CD4-positive, alpha-beta T cell treated with Interleukin-10 for 1 hour (primary cell): ENCODE measurements at places on chromosomes 4 and X.

GRCh38 chr4:55256787-55257186, 89.3 kb upstream of the SRD5A3 start:
- DNase-seq: no peak

GRCh38 chr4:39043058-39043860, 11.1 kb upstream of the TMEM156 start:
- DNase-seq: no peak

- DNase-seq: no peak
Observed at GRCh38 chr4:77843628-77844027, 19.0 kb upstream of the MRPL1 start.

- DNase-seq: no peak
Observed at GRCh38 chr4:39883646-39884045, 94.1 kb downstream of the PDS5A start.

GRCh38 chr4:108345862-108346817, 177.4 kb upstream of the LEF1 start:
- DNase-seq: no peak

DNA sequence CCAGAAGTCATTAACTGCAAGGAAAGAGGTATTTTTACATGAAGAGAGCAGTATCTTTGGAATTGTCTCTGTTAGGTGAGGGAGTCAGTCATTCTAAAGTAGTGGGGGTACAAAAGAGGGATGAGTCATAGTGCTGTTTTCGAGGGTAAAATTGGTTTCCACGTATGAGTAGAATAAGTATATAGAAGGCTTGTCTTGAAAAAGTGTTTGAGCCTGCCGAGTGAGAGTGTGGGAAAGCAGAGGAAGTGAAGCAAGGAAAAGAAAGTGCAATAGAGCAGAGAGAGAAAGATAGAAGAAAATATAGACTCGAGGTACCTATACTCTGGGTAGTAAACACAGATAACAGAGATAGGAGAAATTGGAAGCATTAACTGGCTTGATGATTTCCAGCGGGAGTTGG, 696.4 kb downstream of the DMD start:
- DNase-seq: no peak

GRCh38 chrX:39288592-39288991, 487.3 kb downstream of the MID1IP1 start:
- DNase-seq: no peak

GRCh38 chrX:10502961-10503360, 117.4 kb downstream of the MID1 start:
- no peak for DNase-seq

DNA sequence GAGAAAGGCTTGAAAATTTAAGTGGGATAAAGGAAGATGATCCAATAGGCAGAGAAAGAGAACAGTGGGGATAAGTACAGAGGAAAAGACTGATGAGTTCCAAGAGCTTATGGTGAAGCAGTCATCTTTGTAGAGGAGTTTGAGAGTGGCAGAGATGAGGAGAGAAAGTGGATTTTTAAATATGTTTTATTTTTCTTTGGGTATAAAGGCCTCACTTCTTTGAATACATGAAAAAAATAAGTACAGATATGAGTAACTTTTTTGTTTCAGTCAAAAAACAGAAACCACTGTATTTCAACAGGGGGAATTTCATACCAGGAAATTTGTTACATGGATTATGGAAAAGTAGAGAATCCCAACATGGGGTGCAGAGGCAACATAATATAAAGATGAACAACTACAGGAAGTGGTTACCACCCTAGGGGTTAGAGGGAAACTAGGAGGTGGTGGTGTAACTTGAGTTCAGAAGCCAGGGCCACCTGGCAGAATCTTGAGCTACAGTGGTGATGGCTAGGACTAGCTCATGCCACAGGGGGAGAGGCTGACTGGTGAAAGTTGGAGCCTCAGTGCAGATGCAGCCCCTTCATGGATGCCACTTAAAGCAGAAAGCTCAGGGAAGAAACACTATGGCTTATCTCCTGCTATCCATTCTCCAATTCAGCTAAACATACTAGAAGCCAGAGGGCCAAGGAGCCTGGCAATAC, 3.4 kb upstream of the CYBB start:
- no peak for DNase-seq

GRCh38 chrX:49191574-49192011, 5.4 kb upstream of the PRICKLE3 start:
- no peak for DNase-seq

DNA sequence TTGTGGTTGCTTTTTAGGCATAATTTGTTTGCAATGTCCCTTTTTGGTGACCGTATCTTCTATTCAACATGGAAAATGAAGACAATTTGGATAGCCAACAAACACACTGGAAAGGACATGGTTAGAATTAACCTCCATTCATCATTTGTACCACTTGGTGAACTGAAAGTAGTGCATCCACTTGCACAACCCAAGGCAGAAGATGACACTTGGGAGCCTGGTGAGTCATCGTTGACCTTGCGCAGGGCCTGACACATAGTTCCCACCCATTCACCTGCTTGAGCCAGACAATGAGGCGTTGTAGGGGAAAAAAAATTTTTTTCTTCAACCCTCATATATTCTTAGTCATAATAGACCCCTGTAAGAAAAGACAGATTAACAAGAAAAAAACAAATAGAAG, 32.4 kb downstream of the EGF start:
- DNase-seq: no peak

GRCh38 chrX:150899191-150899757, 806 bp upstream of the CD99L2 start:
- peak; percentile 24 for DNase-seq

GRCh38 chr4:151951671-151952050, 190.9 kb upstream of the GATB start:
- DNase-seq: no peak

DNA sequence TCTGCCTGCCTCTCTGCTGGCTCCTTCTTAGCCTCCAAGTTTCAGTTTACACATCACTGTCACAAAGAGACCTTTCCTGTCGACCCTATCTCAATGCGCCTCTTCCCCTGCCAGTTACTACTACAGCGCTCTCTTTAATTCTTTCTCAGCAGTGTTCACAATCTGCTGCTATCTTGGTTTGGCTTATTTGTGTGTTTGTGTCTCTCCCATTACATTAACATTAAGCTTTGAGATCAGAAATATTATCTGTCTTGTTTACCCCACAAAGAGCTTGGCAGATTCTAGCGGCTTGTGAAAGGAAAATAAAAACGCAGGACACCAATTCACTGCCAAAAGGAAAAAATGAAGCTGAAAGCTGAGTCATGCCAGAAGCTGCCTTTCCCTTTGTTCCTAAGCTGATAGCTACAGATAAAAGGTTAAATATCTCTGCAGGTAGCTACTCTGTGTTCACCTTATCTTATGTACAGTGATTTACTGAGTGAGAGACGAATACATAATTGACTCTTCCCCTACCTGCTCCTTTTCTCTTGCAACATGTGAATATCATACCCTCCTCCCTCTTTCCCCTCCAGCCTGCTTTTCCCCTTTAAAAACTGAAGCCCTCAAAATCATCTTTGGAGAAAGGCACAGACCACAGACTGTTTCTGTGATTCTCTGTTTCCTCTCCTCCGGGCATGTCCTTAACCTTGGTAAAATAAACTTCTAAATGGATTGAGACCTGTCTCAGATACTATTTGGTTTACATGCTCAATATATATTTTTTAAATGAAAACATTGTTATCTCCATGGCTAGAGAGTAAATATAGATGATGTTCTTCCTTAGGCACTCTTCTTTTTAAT, 19.3 kb upstream of the SLC9A7 start:
- DNase-seq: no peak

GRCh38 chr4:109622626-109623025, 62.6 kb downstream of the MCUB start:
- DNase-seq: no peak

- DNase-seq: peak; percentile 84
Observed at GRCh38 chrX:48957477-48957826, at the start of gene OTUD5. Gene OTUD5, minus strand, starts transcription at chrX:48957607. Its CDS starts 37 bp downstream, at chrX:48957570.

DNA sequence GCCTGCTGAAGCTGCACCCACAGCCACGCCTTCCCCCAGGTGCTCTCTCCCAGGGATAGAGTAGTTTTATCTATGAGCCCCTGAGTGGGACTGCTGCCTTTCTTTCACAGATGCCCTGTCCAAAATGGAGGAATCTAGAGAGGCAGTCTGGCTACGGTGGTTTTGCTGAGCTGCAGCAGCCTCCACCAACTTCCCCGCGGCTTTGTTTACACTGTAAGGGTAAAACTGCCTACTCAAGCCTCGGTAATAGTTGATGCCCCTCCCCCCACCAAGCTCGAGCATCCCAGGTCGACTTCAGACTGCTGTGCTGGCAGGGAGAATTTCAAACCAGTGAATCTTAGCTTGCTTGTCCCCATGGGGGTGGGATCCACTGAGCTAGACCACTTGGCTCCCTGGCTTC, 84.5 kb downstream of the PRKG2 start:
- no peak for DNase-seq

DNA sequence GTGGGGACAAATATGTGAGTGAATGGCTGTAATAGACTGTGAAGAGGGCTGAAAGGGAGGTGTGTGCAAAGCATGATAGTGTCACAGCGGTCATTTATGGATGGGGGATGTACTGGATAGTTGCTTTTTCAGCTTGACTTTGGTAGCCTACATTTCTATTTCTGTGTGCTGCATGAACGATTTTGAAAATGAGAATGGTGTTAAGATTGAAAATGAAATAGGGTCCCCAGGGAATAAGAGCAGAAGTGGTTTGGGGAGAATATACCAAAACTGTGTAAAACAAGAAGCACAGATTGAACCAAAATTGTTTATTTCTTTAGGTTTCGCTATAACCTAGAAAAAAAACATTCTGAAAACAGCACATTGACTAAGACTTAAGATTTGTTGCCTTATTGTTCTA, 58.8 kb upstream of the CLNK start:
- DNase-seq: no peak

- DNase-seq: peak; percentile 53
Observed at GRCh38 chrX:154717824-154718223, 33.1 kb downstream of the GAB3 start.

GRCh38 chr4:15740764-15741404, 37.2 kb upstream of the CD38 start:
- no peak for DNase-seq

DNA sequence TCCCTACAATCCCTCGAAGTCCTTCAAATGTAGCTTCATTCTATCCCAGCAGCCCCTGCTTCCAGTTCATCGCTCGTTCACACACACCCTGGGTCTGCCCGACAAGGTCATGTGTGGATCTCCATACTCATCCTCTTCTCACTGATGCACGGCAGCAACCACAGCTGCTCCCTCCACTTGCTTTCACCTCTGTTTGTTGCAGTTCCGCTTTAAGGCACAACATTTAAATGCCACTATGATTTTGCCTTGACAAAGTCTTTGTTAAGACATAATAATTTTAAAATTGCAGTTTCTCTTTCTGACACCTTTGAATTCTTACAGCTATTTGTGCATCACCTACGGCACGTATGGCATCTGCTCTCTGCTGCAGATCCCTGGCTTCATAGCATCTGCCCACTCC, 1.8 kb downstream of the ODAPH start:
- DNase-seq: no peak

- DNase-seq: peak; percentile 6
Observed at GRCh38 chr4:74624351-74625151, 169.8 kb downstream of the BTC start.

GRCh38 chrX:117895418-117895817, 221.2 kb downstream of the KLHL13 start:
- no peak for DNase-seq

GRCh38 chr4:57443787-57444186, 333.6 kb upstream of the IGFBP7 start:
- no peak for DNase-seq

DNA sequence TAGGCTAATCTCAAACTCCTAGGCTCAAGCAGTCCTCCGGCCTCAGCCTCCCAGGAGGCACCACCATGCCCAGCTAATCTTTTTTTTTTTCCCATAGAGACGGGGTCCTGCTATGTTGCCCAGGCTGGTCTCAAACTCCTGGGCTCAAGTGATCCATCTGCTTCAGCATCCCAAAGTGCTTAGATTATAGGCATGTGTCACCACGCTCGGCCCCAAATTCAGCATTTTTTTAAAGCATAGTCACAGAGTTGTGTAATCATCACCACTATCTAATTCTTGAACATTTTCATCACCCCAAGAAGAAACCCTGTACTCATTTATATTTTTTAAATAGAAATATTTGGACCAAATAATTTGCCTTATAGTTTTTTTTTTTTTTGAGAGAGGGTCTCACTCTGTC, 10.3 kb downstream of the CENPI start:
- no peak for DNase-seq

DNA sequence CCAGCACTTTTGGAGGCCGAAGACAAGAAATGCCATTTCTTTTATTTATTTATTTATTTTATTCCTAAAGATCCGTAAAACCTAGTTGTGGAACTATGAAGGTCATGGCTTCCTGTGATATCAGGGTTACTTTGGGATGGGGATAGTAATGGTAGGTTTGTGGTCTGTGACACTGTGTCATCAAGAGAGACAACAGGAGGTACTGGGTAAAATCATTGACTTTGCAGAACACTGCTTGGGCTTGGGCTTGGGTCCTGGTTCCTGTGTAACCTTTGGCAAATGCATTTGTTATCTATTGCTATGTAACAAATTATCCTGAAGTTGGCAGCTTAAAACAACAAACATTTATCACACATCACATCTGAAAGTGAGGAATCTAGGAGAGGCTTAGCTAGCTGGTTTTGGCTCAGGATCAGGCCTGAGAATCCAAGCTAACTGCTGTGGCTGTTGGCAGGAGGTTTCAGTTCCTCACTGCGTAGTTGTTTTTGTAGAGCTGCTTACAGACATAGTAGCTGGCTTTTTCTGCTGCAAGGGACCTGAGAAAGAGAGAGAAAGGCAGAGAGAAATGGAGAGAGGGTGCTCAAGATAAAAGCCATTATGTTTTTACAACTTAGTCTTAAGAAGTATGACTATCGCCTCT, 576.4 kb upstream of the SLIT2 start:
- no peak for DNase-seq

- DNase-seq: no peak
Observed at GRCh38 chrX:133538148-133538547, 122.9 kb upstream of the GPC4 start.

DNA sequence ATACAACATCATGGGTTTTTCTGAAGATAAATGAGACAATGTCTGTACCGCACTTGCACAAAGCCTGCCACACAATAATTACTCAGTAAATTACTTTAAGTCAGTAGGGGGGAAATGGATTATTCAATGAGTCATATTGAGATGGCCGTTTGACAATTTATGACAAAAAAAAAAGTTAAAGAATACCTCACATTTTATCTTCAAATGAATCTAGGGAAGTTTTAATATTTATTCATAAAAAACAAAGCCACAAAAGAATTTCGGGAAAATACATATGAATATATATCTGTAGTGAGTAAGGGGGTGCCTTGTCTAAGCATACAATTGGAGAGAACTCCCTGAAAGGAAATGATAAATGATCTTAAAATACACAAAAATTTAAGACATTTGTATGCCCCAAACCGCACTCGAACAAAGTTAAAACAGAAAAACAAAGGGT, 197.0 kb upstream of the SLC7A11 start:
- DNase-seq: no peak

DNA sequence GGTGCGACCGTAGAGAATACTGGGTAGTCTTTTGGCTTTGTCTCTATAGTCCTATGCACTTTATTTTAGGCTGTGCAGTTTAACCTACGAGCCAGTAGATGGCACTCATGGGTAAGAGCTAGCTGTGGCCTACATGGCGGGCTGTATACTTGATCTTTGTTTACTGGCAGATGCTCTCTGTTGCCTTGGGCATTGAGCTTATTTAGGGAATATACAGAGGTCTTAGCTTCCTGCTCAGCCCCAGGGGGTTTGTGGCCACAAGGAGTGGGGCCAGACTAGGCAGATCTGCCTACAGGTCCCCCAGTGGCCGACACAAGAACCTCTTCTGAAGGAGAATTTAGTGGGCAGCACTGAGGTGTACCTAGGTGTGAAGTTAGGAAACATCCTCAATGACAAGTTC, 227.6 kb upstream of the HDX start:
- DNase-seq: peak; percentile 11
